ENCODE measurements at places on chromosomes 5 and 9.

DNA sequence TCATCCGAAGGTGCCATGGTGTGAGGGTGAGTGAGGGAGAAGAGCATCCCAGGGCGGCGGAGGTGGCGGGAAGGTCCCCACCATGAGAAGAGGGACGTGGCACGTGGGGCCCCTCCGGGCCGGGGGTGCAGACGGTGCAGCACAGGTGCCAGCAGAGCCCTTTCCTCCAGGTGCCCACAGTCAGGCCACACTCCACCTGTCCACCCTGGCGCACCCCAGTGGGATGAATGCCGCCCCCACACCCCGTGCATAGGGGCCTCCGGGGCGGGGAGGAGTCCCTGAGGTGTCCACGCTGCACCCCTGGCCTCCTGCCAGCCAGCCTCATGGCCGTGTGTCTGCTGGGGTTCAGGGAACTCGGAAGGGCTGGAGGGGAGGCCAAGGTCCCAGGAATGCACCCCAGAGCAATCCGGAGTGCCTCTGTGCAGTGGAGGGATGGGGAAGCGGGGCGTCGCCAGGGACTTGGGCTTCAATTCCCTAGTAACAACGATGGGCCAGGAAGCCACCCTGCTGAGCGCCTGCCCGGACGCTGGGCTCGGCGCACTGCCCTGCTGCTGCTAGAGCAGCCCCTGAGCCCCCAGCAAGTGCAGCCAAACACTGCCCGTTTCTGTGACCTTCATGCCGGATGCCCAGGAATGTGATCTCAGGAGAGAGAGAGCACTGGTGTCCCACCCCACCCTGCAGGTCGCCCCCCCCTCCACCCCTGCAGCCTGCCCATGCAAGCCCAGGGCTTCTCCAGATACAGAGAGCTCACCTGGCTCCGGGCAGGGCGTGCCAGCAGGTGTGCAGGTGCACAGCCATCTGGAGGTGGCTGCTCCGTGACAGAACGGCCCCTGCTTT lies 8.8 kb upstream of the NACC2 start:
- DNase-seq = no peak

DNA sequence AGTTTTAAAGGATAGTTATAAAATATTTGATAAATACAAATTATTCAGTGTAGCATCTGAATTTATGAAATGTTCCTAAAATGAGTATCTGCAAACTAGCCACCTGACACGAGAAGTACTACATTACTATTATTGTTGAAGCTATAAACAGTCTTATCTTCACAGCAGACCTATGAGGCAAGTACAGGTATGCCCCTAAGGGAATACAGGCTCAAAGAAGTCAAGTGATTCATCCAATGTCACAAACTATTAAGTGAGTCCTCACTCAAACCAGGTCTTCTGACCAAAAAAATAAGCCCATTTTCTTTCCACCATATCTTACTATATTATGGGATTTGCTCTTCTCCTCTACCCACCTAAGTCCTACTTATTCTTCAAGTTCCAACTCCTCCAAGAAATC lies 28.7 kb downstream of the STRBP start:
- DNase-seq = peak; percentile 43

- DNase-seq = no peak
These were observed 113.1 kb upstream of the TBC1D2 start for GRCh38 chr9:98368366-98369065.

DNA sequence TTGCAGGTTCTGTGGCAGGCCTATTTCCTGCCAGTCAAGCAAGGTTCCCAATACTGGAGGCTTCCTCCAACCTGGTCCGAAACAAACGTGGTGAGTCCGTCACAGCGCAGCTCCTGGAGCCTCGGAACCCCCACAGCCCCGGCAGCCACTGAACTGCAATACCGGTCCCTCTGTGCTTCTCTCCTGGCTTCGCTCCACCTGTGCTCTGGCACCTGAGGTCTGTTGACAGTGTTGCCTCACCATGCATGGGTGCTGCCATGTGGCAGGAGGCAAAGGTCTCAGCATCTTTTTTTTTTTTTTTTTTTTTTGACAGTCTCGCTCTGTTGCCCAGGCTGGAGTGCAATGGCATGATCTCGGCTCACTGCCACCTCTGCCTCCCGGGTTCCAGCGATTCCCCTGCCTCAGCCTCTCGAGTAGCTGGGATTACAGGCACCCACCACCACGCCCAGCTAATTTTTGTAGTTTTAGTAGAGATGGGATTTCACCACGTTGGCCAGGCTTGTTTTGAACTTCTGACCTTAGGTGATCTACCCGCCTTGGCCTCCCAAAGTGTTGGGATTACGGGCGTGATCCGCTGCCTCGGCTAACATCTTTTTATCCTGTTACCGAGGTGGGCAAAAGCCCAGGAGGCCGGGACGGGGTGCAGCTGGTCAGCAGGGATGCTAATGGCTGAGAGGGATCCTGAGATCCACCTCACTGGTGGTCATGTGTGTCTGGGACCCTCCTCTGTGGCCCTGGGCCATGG lies 57.1 kb upstream of the RNU6ATAC start:
- DNase-seq = no peak

DNA sequence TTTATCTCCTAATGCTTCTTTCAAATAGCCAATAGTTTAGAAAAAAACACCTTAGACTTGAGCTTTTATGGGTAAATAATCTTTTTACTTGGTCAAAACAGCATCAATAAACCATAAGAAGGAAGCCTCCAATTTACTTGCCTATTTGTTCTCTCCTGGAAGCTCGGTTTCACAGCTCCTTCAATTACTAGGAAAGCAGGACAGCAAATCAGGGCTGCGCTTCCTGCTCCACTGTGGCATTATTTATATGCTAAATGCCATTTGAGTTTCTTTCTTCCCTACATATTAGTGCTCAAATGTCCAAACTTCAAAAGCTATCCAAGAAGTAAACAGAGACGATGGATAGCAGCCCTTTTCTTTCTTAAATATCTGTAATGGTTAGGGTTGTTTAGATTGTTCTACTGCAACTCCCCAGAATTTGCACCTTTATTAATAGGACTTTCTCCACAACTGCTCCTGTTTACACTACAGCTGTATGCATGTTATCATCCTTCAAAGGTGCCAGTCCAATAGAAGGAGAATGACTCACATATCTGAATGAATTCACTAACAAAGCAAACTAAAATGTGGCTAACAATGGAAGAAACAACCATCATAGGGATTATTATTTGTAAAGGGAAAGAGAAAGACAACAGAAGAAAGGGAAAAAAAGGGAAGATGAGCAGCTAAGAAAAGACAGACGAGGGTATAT lies 58.7 kb downstream of the MED27 start:
- peak; percentile 62 for DNase-seq
